GF-D8 (cell line): ENCODE measurements at places on chromosomes 5 and 9.

DNA sequence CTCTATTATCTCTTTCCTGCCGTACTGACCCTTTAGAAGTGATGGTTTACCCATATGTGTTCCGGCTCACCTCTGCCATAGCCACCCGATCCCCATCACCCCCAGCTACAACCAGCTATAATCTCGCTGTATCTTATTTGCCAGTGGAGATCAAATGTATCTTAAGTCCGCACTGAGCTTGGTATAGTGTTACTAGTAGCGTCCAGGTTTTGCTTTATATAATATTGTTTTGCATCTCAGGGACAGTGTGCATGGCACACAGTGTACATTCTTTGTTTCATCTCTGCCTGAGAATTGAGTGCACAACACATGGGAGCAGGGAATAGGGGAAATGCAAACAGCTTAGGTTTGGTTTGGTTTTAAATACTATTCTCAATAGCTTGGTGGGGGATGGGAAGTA, 135.8 kb upstream of the SNX2 start:
- no peak for DNase-seq

DNA sequence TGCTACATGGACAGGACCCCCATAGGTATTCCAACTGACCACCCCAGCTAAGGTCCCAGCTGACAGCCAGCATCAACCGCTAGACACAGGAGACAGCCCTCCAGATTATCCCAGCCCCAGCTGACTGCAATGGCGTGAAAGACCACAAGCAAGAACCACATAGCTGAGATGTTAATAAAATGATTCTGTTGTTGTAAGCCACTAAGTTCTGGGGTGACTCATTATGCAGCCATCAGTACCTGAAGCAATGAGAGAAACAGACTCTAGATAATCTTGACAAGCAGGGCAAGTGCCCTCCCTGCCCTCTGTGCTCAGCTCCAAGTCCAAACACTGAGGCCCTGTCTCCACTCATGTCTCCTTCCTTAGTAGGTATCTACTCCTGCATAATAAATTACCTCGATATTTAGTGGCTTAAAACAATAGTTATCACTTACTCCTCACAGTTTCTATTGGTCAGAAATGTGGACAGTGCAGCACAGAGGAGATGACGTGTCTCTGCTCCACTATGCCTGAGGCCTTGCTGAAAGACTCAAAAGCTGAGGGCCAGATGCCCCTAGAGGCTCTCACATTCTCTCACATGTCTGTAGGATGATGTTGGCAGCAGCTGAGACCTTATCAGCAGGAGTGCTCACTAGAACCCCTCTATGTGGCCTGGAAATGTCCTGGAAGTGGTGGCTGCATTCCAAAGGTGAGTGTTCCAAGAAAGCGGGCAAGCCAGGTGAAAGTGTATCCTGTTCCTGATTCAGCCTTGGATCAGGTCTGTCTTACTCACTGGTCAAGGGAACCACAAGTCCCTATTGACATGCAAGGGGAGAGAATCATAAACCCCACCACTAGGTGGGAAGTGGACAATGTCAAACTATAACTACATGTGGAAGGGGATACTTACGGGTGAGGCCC, 2.5 kb downstream of the MGAT1 start:
- DNase-seq, result no peak

DNA sequence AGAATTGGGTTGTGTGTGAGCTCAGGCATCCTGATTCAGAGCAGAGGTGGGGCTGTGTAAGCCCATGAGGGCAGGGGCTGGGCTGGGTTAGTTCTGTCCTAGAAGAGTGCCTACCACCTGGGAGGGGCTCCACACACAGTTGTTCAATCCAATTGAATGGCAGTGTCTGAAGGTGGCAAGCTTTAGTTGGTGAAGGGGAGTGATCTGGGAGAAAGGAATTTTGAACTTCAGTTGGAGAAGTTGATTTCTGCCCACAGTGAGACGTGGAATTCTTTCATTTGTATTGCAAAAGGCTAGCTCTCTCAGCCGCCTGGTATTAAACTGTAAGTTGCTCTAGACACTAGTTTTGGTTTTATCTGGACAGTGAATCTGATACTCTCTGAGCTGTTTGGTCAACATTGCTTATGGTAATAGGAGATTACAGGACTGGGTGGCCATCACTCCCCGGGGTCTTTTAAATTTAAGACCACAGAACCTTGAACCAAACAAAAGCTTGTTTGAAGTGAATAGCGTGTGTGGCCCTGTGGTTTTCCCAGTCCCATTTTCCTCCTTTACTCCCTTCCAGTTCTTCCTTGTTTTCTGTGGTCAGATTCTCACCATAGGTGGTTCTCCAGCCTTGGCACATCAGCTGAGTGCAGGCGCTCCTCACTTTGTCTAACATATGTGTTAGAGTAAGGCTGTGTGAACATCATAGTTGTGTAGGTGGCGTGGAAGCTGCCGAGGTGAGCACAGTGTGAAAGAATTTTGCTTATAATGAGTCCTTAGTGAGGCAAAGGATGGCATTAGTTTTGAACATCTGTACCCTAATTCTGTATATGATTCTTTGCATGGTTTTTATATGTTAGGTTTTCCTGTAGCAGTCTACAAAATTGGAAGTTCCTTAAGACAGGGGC, 78.0 kb downstream of the ARHGAP26 start:
- DNase-seq, result no peak

GRCh38 chr5:142078706-142079105, 29.9 kb upstream of the NDFIP1 start:
- no peak for DNase-seq

DNA sequence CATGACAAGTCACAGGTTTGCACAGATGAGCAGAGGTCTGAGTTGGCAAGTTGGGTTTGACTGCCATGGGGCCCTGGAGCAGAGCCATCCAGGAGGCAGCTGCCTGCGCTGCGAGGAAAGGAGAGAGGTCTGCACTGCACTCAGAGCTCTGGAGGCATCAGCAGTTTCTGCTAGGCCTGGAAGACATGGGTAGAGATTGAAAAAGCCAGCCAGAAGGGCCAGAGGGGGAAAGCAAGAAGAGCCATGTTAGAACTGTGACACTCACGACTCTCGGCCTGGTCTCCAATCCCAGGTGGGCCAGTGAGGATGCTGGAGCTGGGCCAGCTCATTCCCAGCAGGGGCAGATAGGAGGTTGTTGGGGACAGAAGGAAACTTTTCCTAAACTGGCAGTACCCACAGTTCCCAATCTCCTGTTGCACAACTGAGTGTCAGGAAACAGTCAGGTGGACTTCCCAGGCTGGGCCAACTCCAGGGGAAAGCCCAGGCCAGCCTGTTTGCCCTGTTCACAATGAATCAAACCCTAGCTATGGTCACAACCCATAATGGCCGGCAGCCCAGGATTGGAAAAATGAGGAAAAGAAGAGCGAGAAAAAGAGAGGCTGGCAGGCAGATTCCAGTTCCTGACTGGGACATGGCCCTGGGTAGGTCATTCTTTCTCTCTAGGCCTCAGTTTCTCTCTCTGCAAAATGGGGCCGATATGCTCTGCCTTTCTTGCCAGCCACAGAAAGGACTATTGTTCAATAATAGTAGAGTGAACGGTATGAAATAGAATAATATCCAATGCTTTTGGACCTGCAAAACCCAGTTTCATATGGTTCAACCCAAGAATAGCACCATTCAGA, 7.8 kb upstream of the ORM1 start:
- no peak for DNase-seq

GRCh38 chr9:72048850-72049249, 11.6 kb downstream of the C9orf57 start:
- no peak for DNase-seq
